ENCODE measurements at places on chromosomes 5 and 9.
A peak's percentile ranks its signal among the peaks of the same experiment; 100 is the strongest.

DNA sequence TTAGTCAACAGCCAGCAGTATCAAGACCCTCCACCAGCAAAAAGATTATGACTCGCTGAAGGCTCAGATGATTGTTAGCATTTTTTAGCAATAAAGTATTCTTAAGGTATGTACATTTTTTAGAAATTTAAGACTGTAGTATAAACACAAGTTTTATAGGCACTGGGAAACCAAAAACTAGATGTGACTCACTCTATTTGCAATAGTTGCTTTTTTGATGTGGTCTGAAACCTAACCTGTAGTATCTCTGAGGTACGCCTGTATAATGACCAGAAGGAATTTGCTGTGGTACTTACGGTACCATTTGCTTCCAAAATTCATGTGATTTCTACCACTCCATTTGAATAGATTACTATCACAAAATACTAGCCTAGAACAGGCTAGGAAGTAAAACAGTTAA, 60.8 kb downstream of the WDR41 start:
- DNase-seq = no peak

DNA sequence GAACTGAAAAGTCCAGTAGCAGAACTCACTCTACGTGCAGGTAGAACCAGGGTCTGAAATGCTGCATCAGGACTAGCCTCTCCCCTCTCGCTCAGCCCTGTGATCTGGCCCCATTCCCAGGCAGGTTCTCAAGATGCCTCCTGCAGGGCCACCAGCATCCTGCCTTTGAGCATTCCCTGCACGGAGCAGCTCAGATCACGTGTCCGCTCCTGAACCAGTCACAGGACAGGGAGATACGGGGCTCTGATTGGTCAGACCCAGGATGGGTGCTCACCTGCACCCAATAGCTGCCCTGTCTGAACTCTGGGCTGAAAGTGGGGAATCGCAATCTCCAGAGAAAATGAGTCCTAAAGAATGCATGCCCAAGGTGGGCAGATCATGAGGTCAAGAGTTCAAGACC, 50.8 kb downstream of the NEURL1B start:
- DNase-seq = no peak

GRCh38 chr5:65696892-65697291, 25.0 kb downstream of the SGTB start:
- DNase-seq = no peak

DNA sequence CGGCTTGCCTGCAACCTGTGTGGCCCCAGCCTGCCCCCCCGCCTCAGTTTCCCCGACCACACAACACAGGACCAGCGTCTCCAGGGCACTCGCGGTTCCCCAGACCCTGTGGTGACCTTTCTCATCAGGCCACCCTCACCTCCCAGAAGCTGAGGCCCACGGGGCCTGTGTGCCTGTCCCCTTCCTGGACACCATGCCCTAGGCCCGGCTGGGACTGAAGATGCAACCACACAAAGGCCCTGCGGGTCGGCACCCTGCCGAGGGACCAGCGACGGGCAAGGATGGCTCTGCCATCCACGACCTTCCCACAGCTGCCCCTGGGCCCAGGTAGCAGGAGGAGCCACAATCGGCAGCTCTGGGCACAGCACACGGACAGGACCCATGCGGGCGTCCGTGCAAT, 34.8 kb downstream of the SLC12A7 start:
- DNase-seq = no peak

- no peak for DNase-seq
Measured at GRCh38 chr5:160259341-160259740, 30.0 kb downstream of the FABP6 start.

DNA sequence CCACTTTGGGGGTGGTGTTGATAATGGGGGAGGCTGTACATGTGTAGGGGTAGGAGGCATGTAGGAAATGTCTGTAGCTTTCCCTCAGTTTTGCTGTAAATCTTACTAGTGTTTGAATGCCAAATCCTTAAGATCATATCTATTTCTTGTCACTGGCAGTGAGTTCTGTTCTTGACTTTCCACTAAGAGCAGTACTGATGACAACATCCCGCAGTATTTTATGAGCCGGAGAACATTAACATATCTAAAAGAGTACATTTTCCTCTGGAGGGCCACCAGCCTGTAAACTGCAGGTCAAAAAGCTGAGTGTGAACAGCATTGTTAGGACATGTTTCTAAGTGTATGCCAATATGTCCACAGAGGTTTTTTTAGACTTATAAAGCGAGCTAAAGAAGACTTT, 2.5 kb upstream of the HSPB3 start:
- no peak for DNase-seq

DNA sequence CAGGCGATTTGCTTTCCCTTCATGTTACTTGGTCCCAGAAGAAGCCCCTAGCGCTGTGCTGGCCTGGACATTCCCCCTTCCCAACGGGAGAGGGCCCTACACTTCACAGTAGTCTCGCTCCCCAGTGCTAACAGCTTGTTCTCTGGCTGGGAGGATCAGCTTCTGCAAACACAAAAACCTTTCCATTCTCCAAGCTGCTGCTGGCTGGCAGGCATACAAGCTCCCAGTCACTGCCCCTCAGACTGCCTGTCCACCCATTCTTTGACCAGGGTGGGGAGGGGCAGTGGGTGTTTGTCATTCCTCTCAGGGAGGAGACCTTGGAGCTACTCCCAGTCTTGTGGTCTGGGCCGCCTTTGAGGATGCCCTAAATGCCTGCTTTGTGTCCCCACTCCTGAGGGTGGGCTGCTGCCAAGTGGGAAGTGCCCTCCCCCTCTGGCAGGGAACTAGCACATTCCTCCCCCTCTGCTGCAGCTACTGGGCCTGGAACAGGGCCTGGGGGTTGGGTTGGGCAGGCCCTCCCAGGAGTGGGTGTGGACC, 20.8 kb downstream of the ENHO start:
- no peak for DNase-seq

DNA sequence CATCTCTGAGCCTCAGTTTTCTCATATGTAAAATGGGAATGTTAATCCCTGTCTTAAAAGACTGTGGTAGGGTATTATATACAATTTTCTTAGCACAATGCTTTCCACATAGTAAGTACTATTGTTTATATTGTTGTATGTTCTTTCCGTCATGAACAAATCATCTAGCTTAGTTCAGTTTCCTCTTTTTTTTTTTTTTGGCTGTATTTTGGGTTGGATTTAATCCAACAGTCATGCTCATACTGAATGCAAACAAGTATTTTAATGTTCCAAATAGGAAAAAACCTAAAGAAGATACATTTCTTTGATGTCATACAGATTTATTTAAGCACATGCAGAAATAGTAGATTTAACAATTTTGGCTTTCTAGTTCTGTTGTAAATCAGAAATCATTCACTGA, 95.1 kb downstream of the RNF180 start:
- DNase-seq = no peak

DNA sequence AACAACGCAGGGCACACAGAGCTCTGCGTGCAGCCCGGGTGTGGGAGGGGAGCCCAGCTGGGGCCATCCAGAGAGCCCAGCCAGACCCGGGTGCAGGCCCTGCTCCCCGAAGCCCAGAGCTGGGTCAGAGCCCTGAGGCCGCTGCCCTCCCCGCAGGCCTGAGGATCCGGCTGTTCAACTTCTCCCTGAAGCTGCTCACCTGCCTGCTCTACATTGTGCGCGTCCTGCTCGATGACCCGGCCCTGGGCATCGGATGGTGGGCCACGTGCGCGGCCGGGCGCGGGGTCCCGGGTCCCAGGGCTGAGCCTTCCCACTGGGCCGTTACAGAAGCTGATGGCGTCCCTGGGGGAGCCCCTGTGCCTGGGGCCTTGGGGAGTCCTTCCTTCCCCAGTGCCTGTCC, 48.8 kb downstream of the KCNT1 start:
- DNase-seq = no peak

DNA sequence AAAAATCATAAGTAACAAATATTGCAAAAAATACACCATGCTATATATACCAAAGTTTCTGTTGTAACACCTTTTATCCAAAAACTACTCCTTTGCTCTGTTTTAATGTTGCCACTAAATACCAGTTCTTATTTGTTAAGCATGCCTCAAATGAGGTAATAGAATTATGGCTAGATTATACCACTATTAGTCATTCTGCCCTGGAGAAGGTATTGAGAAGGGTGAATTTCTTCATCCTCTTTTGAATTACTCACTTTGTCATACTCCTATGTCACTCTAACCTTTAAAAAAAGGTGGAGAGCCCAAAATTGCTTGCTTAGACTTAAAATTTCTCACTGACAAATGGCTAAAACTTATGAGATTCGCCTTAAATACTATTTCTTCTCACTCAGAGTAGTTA, 750.9 kb downstream of the MAT2B start:
- DNase-seq = no peak

GRCh38 chr5:173829826-173830225, 58.3 kb upstream of the CPEB4 start:
- DNase-seq = no peak

GRCh38 chr9:72428329-72428728, 63.3 kb upstream of the ZFAND5 start:
- no peak for DNase-seq

DNA sequence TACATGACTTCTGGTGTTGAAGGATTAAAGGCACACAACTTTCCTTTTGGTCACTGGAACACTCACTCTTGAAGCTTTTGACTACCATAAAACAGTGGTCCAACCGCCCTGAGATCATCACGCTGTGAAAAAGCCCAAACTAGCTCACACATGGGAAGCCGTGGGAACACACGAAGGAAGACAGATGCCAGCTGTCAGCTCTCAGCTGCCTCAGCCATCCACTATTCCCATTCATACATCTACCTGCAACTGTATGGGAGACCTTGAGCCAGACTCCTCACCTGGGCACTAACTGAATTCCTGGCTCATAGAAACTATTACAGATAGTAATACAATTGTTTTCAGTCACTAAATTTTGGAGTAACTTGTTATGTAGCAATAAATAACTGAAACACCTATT, 246.1 kb downstream of the MSX2 start:
- DNase-seq = no peak

DNA sequence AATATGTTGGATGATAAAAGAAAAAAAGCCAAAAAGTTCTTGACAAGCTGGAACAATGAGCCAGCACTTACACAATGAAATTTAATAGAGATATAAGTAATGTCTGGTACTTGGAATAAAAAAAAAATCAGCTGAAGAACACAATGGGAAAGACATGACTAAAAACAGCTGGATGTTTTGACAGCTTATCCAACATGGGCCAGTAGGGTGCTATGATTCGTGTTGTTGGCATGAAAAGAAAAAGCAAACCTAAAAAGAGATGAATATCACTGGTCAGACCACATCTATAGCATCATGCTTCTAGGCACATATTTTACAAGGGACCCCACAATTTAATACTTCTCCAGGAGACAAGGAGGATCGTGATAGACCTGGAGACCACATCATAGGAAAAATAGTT, 175.3 kb downstream of the ARL15 start:
- no peak for DNase-seq

DNA sequence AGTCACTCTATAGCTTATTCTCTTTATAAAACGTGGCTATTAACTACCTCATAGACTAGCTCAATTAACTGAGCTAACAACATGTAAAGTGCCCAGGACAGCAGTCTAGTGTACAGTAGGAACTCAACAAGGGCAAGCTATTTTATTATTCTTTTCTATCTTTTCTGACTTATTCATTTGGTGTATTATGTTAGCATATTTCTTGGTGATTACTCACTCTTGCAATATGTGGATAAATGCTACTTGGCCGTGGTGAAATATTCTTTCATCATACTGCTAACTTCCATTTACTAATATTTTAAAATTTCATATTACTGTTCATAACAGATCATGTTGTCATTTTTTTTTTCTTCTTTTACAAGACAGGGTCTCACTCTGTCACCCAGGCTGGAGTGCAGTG, 4.9 kb downstream of the SLC25A51 start:
- no peak for DNase-seq

DNA sequence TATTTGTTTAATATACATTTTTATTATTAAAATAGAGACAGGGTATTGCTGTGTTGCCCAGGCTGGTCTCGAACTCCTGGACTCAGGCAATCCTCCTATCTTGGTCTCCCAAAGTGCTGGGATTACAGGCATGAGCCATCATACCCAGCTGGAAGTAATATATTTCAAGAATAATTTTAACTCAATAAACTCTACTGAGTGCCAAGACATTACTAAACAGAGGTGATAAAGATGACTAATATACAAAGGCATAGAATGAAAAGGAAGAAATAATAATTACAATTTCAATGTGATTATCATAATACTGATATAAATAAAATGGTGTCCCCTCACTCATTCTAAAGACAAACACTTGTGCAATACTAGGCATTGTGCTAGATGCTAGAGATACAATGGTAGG, 13.9 kb downstream of the GOLPH3 start:
- DNase-seq = no peak

GRCh38 chr5:134175921-134176510, 734 bp downstream of the SKP1 start:
- DNase-seq = peak; percentile 36

DNA sequence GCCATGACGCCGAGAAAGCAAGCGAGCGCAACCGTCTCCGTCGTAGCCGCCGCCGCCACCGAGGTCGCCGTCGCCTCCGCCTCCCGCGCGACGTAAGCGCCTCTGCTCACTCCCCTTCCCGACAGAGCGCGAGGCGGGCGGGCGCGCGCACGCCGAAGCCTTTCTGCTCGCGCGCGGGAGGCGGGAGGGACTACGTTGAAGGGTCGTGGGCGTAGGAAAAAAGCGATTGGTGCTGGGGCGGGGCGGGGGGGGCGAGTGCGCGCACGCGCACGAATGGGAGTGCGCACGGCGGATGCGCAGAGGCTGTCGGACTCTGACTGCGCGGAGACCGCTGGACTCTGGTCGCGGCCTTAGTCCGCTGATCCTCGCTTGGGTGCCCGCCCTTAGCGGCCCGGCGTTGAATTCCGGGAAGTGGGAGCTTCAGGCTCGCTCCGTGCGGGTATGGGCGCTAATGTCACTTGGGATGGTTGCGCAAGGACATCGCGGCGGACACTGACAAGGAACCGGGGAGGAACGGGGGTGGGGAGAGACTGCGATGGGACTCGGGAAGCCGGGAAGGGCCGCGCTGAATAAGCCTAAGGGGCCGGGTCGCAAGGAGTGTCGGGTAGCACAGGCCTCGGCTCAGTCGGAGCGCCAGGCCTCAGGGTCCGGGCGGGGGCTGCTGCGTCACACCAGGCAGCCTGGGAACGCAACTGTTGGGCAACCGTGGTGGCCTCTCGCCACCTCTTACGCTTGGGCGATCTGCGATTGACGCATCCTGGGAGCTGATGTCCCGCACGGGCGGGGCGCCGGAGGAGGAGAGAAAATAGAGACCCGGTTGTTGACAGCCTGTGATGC, at the start of gene CHD1:
Gene CHD1 (minus strand): TSS at position 135 of the 837 bp plus-strand sequence. CDS start 2,621 bp downstream, outside the sequence.
- peak; percentile 94 for DNase-seq
